GM04503 (cell line): ENCODE measurements at places on chromosomes 1 and 21.
A peak's percentile ranks its signal among the peaks of the same experiment; 100 is the strongest.

DNA sequence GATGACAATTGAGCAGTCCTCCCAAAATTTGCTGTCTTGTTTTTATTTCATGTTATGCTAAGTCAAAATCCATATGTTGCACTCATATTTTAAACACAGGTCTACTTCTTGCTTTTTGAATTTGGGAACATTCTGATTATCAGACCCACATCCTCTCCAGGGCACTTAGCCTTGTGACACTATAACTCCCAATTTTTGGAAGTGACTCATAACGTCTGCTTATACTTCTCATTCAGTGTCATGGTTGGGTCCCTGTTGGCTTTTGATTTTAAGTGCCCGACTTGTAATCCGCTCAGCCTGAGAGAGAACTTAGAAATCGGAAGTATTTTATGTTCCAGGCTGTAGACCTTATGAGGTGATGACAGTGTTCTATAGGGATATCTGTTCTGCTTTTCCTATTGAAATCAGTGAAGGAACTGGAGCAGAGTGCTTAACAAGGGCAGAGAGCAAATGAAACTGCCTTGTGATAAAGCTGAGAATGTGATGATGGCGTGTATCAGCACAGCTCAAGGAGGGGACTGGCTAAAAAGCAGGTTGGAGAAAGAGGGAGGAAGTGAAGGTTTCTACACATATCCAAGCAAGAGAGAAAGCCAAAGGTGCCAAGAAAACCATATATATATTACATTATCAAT lies 136.0 kb downstream of the HLX start:
- DNase-seq, result no peak

GRCh38 chr1:91098299-91098906 lies 76.6 kb upstream of the ZNF644 start:
- no peak for DNase-seq

GRCh38 chr1:214420833-214421232 lies 130.6 kb downstream of the PTPN14 start:
- no peak for DNase-seq

GRCh38 chr1:3750741-3751140 lies 1.5 kb upstream of the CCDC27 start:
- no peak for DNase-seq

DNA sequence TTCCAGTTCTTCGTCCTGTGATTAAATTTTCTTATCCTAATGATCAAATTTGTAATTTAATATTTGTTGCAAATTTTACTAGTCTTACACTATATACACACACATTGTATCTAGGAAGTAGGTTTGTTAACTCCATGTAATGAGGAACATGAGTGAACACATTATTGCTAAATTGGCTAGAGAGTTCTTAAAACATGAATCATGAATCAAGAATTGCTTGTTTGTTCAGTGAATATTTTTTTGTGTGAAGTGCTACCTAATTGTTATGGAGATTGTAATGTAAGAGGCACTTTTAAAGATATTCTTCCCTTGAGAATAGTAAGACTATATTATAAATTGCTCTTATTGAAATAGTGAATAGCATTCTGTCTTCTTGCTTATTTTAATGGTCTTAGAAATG lies 4.6 kb downstream of the GPSM2 start:
- DNase-seq, result no peak

DNA sequence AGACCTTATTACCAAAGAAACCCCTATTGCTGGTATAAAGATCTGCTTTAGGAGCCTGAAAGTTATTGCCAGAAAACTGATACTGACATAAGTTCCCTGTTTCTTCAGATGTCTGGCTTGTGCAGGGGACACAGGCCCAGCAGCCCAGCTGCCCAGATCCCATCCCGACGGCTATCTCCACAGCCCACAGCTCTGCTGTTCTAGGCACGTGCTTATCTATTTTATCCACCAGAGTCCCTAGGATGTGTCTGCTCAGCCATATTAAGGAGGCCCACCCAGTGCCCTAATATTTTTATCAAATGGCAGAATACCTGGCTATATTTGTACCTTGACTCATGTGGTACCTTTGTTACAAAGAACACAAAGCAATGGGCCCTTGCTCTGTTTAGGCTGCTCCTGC lies 58.9 kb downstream of the DDX20 start:
- DNase-seq, result no peak

DNA sequence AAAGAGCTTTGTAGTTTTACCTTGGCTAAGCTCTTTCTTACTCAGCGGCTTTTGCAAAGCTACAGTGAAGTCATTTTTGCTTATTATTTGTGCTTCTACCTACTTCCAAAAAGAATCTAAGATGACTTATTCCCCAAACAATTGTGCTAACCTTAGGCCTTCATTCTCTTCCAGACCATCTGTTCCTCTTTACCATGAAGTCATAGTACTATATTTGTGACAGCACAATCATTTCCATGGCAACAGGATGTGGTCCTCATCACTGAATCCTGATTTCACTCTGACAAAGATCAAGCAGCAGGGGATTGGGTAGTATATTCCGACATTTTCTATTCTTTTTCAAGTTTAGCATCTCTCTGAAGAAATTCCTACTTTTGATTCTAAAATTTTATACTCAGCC lies 24.8 kb upstream of the NMNAT2 start:
- DNase-seq, result no peak

DNA sequence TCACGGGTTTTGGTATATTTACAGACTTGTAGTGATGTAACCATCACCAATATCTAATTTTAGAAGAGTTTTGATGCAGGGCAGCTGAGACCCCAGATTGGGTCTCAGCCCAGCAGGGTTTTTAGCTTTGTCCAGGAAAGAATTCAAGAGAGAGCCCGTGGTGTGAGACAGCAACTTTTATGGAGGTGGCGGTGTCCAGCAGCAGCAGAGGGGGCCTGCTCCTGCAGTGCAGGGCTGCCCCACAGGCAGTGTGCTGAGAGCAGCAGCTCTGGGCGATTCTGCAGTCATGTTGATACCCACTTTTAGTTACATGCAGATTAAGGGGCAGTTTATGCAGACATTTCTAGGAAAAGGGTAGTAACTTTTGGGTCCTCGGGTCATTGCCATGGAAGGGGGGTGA lies 1.8 kb upstream of the EPHX1 start:
- DNase-seq, result no peak

DNA sequence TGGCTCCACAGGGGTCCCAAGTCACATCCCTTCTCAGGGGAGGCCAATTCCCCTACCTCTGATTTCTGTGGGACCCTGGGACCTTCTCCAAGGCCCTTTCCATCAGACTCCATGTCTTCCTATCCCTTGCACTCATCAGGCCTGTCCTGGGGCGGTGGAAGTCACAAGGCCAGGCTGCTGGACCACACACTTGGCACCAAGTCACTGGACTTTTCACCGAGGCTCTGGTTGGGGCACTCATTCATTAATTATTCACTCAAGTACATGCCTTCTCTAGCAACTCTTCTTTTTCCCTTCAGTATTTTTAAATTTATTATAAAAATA lies 11.2 kb upstream of the FOXO6 start:
- DNase-seq, result no peak

DNA sequence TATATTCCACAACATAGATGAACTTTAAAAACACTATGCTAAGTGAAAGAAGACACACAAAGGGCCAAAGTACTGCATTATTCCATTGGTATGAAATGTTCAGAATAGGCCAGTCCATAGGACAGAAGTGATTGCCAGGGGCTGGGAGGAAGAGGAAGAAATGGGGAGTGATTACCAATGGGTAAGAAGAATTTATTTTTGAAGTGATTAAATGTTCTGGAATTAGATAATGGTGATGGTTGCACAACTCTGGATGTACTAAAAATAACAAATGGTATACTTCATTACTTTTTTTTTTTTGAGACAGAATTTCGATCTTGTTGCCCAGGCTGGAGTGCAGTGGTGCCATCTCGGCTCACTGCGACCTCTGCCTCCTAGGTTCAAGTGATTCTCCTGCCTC lies 61.7 kb downstream of the CHD5 start:
- DNase-seq, result peak; percentile 24
